Peyer's patch (tissue), 4 donors: ENCODE measurements at places on chromosomes 11 and 22. TPM values are rescaled to one million over a fixed set of nuclear protein-coding genes. Genes with fewer than 3 reads are reported as not detected.

The DENND6B gene
- total RNA-seq, result 7.0 TPM

The LGR4 gene
- total RNA-seq, result 123 TPM

The CHRM4 gene
- 16.5 TPM for total RNA-seq

The TREH gene
- total RNA-seq, result 53.4 TPM

The MMP8 gene
- total RNA-seq, result not detected

The UBQLNL gene
- total RNA-seq, result not detected

The PLEKHB1 gene
- 29.7 TPM for total RNA-seq

The AP5B1 gene
- 35.8 TPM for total RNA-seq

The SLC22A9 gene
- total RNA-seq, result not detected

The MMP1 gene
- 1.4 TPM for total RNA-seq

The RIC3 gene
- total RNA-seq, result 2.8 TPM

The BATF2 gene
- 12.0 TPM for total RNA-seq

The MUC5B gene
- total RNA-seq, result 25.6 TPM

The SEZ6L gene
- total RNA-seq, result not detected

The MPPED2 gene
- total RNA-seq, result not detected

The MUC5AC gene
- not detected for total RNA-seq

The KCNK4 gene
- not detected for total RNA-seq

The PRR5 gene
- 20.6 TPM for total RNA-seq

The PAMR1 gene
- 7.1 TPM for total RNA-seq
